ENCODE measurements at places on chromosomes 7 and 10. TPM values are rescaled to one million over a fixed set of nuclear protein-coding genes. Genes with fewer than 3 reads are reported as not detected.
A peak's percentile ranks its signal among the peaks of the same experiment; 100 is the strongest.

GRCh38 chr10:33506838-33507661 lies 172.6 kb upstream of the NRP1 start:
- no peak for DNase-seq
- peaks cover 7% of the 10 kb centered on the region for H3K27me3 ChIP-seq
- H3K4me3 ChIP-seq: no peak overlapping the region
- peaks cover 4% of the 10 kb centered on the region for H3K4me1 ChIP-seq
- no peaks in the 10 kb centered on the region for H3K36me3 ChIP-seq
- no peak overlapping the region for H3K27ac ChIP-seq

DNA sequence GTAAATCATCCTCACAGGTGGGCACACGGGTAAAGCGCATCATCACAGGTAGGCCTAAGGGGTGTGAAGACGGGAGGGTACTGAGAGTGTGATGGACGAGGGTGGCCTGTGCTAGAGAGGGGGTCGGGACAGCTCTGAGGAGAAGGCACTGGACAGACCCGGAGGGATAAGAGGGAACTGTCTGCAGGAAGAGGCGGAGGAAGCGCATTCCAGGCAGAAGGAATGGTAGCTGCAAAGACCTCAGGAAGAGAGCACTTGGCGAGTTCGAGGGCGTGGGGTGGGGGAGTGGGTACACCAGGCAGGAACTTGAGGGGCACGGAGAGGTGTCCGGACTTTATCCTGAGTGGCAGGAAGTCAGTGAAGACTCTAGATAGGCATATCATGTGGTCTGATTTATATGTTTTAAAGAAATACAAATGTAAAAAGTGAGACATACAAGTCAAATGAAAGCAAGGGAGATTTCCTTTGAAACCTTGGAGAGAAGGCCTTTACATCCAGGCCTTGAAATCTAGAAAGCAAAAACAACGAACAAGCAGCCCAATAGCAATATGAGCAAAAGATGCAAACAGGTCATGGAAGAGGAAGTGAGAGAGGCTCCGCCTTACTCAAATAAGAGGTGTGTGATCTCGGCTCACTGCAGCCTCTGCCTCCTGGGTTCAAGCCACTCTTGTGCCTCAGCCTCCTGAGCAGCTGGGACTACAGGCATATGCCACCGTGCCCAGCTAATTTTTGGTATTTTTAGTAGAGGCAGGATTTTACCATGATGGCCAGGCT lies 3.6 kb downstream of the LHPP start:
- peak; percentile 47 for DNase-seq
- no peaks in the 10 kb centered on the region for H3K4me1 ChIP-seq

DNA sequence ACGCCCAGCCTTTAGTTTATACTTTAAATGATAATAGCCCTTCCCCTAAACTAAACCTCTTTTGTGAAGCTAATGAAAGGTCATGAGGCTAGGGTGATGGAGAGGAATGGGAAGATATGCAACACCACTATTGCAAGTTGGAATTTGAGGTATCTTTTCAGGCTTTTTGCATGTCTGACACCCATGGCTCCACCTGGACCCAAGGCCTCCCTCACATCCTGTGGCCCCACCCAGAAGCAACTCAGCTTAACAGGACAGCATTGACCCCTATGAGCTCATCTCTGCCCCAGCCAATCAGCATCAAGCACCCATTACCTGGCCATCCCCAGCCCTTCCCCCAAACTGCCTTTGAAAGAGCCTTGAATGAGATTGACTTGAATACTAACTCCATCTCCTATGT lies 674.2 kb upstream of the NRP1 start:
- DNase-seq: peak; percentile 89
- H3K4me3 ChIP-seq: no peak overlapping the region
- H3K27ac ChIP-seq: no peak overlapping the region
- no peaks in the 10 kb centered on the region for H3K27me3 ChIP-seq
- H3K36me3 ChIP-seq: no peaks in the 10 kb centered on the region

The OR2A2 gene
- not detected for total RNA-seq

The GIMAP2 gene
- total RNA-seq: not detected

The GPNMB gene
- 0.99 TPM for total RNA-seq

GRCh38 chr7:17146621-17147020 lies 151.8 kb upstream of the AHR start:
- H3K27me3 ChIP-seq: peaks cover 29% of the 10 kb centered on the region
- H3K27ac ChIP-seq: no peak overlapping the region
- peaks cover 5% of the 10 kb centered on the region for H3K4me1 ChIP-seq

DNA sequence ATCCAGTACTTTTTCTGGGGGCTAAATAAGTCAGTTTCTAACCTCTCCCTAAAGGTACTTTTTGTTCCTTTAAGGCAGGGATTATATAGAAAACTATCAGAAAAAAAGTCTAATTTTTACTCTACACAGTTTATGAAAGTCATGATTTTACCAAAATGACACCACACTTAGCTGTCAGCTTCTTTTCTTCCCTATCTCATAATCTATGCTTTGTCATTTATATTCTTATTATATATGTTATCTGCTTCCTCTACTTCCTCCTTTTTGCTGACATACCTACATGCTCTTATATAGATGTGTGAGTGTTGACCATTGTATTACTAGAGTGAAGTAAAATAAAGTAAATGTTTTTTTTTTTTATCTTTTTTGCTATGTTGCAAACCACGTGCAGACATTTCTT lies 203.9 kb upstream of the CHRM2 start:
- no peaks in the 10 kb centered on the region for H3K36me3 ChIP-seq
- no peak overlapping the region for H3K4me3 ChIP-seq
- H3K27me3 ChIP-seq: no peaks in the 10 kb centered on the region

The TRIM50 gene
- 0.24 TPM for total RNA-seq

DNA sequence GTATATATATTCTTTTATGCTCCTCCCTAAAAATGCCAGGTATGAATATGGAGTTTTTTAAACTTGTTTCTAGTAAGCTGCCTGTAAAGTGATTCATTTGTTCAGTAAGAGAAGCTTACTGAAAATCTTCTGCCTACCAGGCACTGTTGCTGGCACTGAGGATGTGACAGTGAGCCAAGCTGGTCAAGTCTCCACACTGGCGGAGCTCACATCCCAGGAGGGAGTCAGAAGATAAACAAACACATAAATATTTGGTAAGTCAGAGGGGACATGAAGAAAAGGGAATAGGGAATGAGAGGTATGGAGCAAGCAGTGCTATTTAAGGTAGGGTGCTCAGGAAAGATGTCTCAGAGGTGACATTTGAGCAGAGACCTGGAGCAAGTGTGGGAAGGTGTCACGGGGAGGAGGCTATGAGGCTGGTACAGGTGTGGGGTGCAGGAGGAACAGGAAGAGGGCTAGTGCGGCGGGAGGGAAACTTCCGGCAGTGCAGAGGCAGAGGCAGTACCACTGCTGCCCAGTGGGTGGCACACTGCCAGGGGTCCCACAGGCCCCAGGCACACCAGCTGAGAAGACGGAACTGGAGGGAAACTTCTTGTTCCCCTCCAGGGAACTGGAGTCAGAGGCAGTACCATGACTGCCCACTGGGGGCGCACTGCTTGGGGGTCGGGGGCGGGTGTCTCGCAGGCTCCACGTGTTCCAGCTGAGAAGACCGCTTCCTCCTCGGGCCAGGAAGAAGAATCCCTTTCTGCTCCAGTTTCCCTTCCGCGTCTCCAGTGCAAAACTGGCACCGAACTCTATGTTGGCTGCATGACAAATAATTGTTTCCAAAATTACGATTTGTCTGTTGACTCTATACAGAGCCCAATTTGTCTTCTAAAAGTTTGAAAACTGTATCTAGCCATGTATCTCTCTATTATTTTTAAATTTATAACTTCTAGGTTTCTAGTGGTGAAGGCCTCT lies 161.0 kb downstream of the TEX36 start:
- DNase-seq: peak; percentile 96
- H3K27ac ChIP-seq: no peak overlapping the region
- no peaks in the 10 kb centered on the region for H3K4me1 ChIP-seq
- no peaks in the 10 kb centered on the region for H3K36me3 ChIP-seq
- no peaks in the 10 kb centered on the region for H3K27me3 ChIP-seq
- no peak overlapping the region for H3K4me3 ChIP-seq

- H3K36me3 ChIP-seq: no peaks in the 10 kb centered on the region
- no peak overlapping the region for H3K27ac ChIP-seq
- H3K27me3 ChIP-seq: no peaks in the 10 kb centered on the region
- H3K4me3 ChIP-seq: no peak overlapping the region
Observed at GRCh38 chr7:16014031-16014430, 327.5 kb upstream of the MEOX2 start.

DNA sequence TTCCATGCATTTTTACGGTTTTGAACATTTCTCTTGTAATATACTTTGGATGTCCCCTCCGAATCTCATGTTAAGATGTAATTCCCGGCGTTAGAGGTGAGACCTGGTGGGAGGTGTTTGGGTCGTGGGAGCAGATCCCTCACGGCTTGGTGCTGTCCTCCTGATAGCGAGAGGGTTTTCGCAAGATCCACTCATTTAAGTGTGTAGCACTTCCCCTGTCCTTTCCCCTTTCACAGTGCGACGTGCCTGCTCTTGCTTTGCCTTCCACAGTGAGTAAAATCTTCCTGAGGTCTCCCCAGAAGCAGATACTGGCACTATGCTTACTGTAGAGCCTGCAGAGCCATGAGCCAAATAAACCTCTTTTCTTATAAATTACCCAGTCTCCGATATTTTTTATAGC lies 6.6 kb downstream of the GPR141 start:
- H3K4me1 ChIP-seq: peaks cover 7% of the 10 kb centered on the region
- no peaks in the 10 kb centered on the region for H3K27me3 ChIP-seq
- no peak overlapping the region for H3K27ac ChIP-seq
- H3K36me3 ChIP-seq: no peaks in the 10 kb centered on the region
- H3K4me3 ChIP-seq: no peak overlapping the region
- no peak for DNase-seq

The ABCB1 gene
- 0.07 TPM for total RNA-seq

The NXPH1 gene
- not detected for total RNA-seq

DNA sequence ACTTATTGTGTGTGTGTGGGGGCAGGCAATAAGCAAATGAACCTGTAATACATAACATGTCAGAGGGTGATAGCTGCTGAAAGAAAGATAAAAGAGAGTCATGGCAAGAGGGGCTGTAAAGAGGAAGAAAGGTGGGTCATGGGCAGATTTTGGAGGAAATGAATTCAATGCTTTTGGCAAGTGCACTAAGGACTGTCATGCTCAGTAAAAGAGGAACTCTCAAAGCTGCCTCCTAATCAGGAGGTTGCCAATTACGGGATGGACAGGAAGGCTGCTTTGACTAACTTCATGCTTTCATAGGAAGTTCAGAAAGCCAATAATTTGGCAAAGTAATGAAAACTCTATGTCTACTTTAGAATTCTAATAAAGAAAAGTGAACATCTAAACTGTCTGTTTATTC lies 401.2 kb downstream of the SH2D4B start:
- H3K4me3 ChIP-seq: no peak overlapping the region
- no peaks in the 10 kb centered on the region for H3K4me1 ChIP-seq
- no peaks in the 10 kb centered on the region for H3K27me3 ChIP-seq
- no peak overlapping the region for H3K27ac ChIP-seq

DNA sequence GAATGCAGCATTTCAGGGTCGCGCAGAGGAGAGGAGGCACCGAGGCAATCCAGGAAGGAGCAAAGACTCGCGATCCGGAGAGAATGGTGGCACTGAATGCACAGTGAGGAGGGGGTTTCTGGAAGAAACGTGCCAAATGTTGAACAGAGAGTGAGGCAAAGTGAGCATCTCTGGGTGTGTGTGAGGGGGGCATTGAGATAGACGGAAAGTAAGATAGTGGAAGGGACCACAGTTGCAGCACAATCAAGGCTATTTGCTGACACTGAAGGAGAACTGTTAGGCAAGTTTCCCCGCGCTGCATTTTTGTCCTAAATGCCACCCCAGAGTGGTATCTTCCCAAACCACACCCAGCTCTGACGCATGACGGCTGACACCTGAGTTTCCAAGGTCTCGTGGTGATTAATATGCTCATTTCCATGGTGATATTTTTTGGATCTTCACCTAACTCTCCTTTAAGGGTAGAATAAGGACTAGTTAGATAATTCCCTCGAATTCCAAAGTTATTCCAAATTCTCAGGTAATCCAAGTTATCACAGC lies 14.4 kb upstream of the ADO start:
- H3K36me3 ChIP-seq: no peaks in the 10 kb centered on the region
- no peak overlapping the region for H3K27ac ChIP-seq
- no peak for DNase-seq
- H3K4me1 ChIP-seq: no peaks in the 10 kb centered on the region
- H3K4me3 ChIP-seq: no peak overlapping the region
- H3K27me3 ChIP-seq: no peaks in the 10 kb centered on the region

- H3K36me3 ChIP-seq: peaks cover 38% of the 10 kb centered on the region
- H3K4me3 ChIP-seq: no peak overlapping the region
- peaks cover 15% of the 10 kb centered on the region for H3K4me1 ChIP-seq
- H3K27me3 ChIP-seq: no peaks in the 10 kb centered on the region
- DNase-seq: no peak
Observed at GRCh38 chr10:48414778-48415177, 108.3 kb downstream of the MAPK8 start.

- no peak for DNase-seq
- H3K27me3 ChIP-seq: no peaks in the 10 kb centered on the region
- no peaks in the 10 kb centered on the region for H3K36me3 ChIP-seq
- peaks cover 2% of the 10 kb centered on the region for H3K4me1 ChIP-seq
- no peak overlapping the region for H3K4me3 ChIP-seq
Observed at GRCh38 chr10:71980181-71981014, 16.2 kb downstream of the CHST3 start.

DNA sequence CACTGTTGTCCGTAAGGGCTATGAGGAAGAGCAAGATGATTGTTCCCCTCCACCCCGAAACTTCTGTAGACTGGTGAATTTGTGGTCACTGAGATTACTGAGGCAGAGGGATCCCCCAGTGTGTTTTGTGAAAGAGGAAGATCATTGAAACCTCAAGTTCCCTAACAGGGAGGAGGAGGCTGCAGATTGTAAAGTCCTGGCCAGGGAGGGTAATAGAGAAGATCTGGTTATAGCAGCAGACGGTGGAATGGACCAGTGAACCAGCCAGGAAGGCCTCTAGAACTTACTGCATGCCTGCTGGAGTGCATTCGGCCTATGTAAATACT lies 31.1 kb downstream of the LMTK2 start:
- no peak overlapping the region for H3K4me3 ChIP-seq
- H3K36me3 ChIP-seq: peaks cover 38% of the 10 kb centered on the region
- H3K27me3 ChIP-seq: no peaks in the 10 kb centered on the region
- peaks cover 3% of the 10 kb centered on the region for H3K4me1 ChIP-seq
- DNase-seq: no peak

The TMEM213 gene
- total RNA-seq: not detected

DNA sequence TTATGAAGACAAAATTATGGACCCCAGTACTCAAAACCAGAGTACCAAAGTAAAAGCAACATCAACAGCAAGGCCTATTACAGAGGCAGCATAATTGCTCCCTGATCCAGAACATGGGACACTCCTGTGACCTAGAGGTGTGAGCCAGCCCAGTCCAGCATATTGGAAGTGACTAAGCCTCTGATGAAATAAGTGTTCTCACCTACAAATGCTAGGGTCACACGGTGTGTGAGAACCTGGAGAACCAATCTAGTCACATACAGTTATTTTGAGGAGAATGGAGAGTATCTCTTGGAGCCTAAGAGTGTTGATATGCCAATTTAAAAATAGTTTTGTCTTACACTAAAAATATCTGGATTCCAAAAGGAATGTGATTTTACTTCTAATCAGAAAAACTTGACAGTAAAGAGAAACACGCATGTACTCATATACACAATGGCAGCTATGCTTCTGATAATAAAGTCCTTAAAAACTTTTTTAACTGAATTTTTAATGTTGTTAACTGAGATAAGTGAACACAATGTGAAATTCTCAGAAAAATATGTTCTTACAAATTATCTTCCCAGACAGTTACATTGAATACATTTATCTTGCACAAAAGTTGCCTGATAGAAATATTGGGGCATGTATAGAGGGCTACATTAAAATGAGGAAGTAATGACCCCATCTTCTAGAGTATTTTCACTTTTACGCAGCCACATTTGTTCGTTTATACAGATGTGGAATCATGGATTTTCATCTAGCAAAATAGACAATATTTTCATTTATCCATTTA lies 56.8 kb upstream of the CD36 start:
- no peaks in the 10 kb centered on the region for H3K36me3 ChIP-seq
- H3K4me3 ChIP-seq: no peak overlapping the region
- DNase-seq: no peak
- no peak overlapping the region for H3K27ac ChIP-seq
